CD14-positive monocyte (primary cell): ENCODE measurements at places on chromosomes 6 and 20.

- no peaks in the 10 kb centered on the region for H3K27me3 ChIP-seq
- no peak overlapping the region for H3K4me3 ChIP-seq
- H3K27ac ChIP-seq, result no peak overlapping the region
Observed at GRCh38 chr6:90229331-90230010, 67.2 kb downstream of the BACH2 start.

- H3K27ac ChIP-seq, result no peak overlapping the region
- DNase-seq, result no peak
- peaks cover 73% of the 10 kb centered on the region for H3K36me3 ChIP-seq
- peaks cover 14% of the 10 kb centered on the region for H3K4me1 ChIP-seq
Observed at GRCh38 chr6:41687501-41688175, 47.8 kb downstream of the TFEB start.

DNA sequence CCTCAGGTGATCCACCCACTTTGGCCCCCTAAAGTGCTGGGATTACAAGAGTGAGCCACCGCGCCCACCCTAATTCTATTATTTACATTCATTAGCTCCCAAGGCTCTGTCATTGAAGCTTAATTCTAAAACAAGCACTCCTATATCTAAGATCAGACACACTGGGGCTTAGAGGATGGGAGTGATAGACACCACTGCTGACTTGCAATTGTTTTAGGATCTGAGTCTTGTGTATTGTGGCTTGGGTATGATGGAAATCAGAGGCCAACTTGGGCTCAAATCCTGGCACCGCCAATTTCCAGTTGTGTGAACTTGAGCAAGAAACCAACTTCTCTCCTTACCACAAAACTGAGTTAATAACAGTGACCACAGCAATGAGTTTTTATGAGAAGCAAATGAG lies 34.7 kb downstream of the MTRES1 start:
- no peak overlapping the region for H3K4me3 ChIP-seq
- H3K27ac ChIP-seq, result no peak overlapping the region
- H3K36me3 ChIP-seq, result no peaks in the 10 kb centered on the region
- H3K27me3 ChIP-seq, result no peaks in the 10 kb centered on the region
- DNase-seq, result no peak

GRCh38 chr6:136866872-136867416 lies 44.6 kb downstream of the PEX7 start:
- no peaks in the 10 kb centered on the region for H3K4me1 ChIP-seq
- H3K27ac ChIP-seq, result no peak overlapping the region
- peaks cover 6% of the 10 kb centered on the region for H3K36me3 ChIP-seq
- no peak for DNase-seq

GRCh38 chr20:40809361-40809760 lies 120.3 kb upstream of the MAFB start:
- H3K36me3 ChIP-seq, result no peaks in the 10 kb centered on the region
- peaks cover 13% of the 10 kb centered on the region for H3K4me1 ChIP-seq
- no peak for DNase-seq
- no peaks in the 10 kb centered on the region for H3K27me3 ChIP-seq
- H3K4me3 ChIP-seq, result no peak overlapping the region
- no peak overlapping the region for H3K27ac ChIP-seq

GRCh38 chr20:3802524-3803239 lies 6.6 kb downstream of the CDC25B start:
- no peaks in the 10 kb centered on the region for H3K27me3 ChIP-seq
- no peak overlapping the region for H3K4me3 ChIP-seq
- H3K4me1 ChIP-seq, result peaks cover 79% of the 10 kb centered on the region
- DNase-seq, result no peak
- H3K27ac ChIP-seq, result peak overlapping the region; percentile 39

- no peak overlapping the region for H3K27ac ChIP-seq
- H3K4me1 ChIP-seq, result no peaks in the 10 kb centered on the region
- H3K36me3 ChIP-seq, result no peaks in the 10 kb centered on the region
Observed at GRCh38 chr20:36446557-36446956, 94.8 kb upstream of the MYL9 start.

DNA sequence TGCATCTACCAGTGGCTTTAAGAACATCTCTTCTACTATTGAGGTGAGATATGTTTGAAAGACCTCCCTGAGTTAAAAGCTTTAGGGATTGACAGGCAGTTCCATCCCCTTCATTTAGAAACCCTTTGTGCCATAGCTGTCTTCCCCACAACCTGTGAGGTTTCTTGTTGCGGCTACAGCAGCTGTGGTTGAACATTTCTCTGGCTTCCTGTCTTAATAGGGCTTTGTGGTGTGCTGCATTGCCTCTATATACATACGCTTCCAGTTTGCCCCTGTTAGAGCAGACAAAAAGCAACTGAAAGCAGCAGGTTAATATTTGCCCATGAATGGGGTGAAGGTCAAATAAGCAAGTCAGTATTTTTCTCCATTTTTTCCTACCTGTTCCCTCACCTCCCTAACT lies 210.2 kb downstream of the TMEM200A start:
- H3K27me3 ChIP-seq, result no peaks in the 10 kb centered on the region
- no peak overlapping the region for H3K27ac ChIP-seq
- H3K4me3 ChIP-seq, result no peak overlapping the region

DNA sequence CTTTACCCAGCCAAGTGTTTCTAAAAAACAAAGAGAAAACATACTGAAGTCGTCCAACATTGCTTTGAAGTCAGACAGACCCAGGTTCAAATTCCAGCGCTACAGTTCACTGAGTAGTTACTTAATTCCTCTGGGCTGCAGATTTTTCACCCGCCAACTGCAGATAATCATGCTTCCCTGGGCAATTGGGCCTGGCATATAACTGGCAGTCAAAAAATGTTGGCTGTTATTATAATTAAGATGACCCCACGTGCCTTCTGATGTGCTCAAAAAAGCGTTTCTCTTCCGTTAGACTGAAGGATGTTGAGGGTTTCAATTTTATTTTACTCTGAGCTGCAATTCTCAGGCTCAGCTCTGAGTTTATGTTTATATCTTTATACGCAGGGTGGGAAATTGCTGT lies 156.1 kb upstream of the CITED2 start:
- no peak overlapping the region for H3K27ac ChIP-seq
- no peaks in the 10 kb centered on the region for H3K36me3 ChIP-seq
- H3K4me1 ChIP-seq, result peaks cover 20% of the 10 kb centered on the region
- no peak overlapping the region for H3K4me3 ChIP-seq
- no peak for DNase-seq

- peaks cover 10% of the 10 kb centered on the region for H3K36me3 ChIP-seq
- H3K27ac ChIP-seq, result no peak overlapping the region
Observed at GRCh38 chr6:38571721-38572120, 68.0 kb downstream of the BTBD9 start.

GRCh38 chr6:77361018-77361417 lies 102.3 kb downstream of the HTR1B start:
- H3K4me3 ChIP-seq, result no peak overlapping the region
- H3K27me3 ChIP-seq, result no peaks in the 10 kb centered on the region
- DNase-seq, result no peak

GRCh38 chr6:76774781-76775384 lies 688.4 kb downstream of the HTR1B start:
- no peaks in the 10 kb centered on the region for H3K36me3 ChIP-seq
- no peaks in the 10 kb centered on the region for H3K27me3 ChIP-seq
- no peaks in the 10 kb centered on the region for H3K4me1 ChIP-seq
- H3K27ac ChIP-seq, result no peak overlapping the region

DNA sequence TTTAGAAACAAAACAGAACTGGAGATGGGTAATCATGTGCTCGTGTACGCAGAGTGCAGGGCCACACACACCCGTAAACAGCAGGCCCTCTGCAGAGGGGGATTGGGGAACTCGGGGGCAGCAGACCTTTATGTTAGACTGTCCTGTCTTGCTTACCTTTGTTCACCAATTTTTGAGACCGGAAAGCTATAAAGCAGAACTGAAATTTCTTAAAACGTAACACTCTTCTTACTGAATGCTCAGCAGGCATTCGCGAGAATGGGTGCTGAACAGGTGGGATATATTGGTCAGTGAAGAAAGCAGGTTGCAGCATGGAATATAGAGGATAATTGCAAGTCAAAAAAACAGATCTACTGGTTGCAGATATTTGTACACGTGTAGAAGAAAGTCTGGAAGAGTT lies 211.1 kb downstream of the BMP7 start:
- no peak overlapping the region for H3K4me3 ChIP-seq
- no peak for DNase-seq
- H3K4me1 ChIP-seq, result no peaks in the 10 kb centered on the region
- H3K36me3 ChIP-seq, result no peaks in the 10 kb centered on the region
- H3K27ac ChIP-seq, result no peak overlapping the region

DNA sequence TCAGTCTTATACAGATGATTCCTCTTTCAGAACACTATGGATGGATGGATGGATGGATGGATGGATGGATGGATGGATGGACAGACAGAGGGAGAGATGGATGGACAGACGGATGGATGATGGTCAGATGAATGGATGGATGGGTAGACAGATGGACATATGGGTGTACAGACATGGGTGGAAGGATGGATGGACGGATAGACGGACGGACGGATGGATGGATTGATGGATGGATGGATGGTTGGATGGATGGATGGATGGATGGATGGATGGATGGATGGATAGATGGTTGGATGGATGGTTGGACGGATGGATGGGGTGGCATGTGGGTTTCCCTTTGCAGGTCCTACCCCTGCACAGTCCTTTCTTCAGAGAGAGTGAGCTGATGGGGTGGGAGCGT lies 320.7 kb downstream of the CDH4 start:
- no peaks in the 10 kb centered on the region for H3K27me3 ChIP-seq
- no peak overlapping the region for H3K27ac ChIP-seq
- H3K4me3 ChIP-seq, result no peak overlapping the region
- H3K4me1 ChIP-seq, result no peaks in the 10 kb centered on the region
- H3K36me3 ChIP-seq, result no peaks in the 10 kb centered on the region

- no peaks in the 10 kb centered on the region for H3K36me3 ChIP-seq
- DNase-seq, result peak; percentile 86
- peak overlapping the region; percentile 93 for H3K27ac ChIP-seq
Observed at GRCh38 chr6:139325125-139325524, 33.3 kb upstream of the TXLNB start.

GRCh38 chr6:34884996-34885395 lies 2.8 kb downstream of the TAF11 start:
- H3K4me3 ChIP-seq, result no peak overlapping the region
- DNase-seq, result no peak
- H3K27me3 ChIP-seq, result no peaks in the 10 kb centered on the region
- H3K36me3 ChIP-seq, result peaks cover 36% of the 10 kb centered on the region
- H3K4me1 ChIP-seq, result peaks cover 8% of the 10 kb centered on the region

DNA sequence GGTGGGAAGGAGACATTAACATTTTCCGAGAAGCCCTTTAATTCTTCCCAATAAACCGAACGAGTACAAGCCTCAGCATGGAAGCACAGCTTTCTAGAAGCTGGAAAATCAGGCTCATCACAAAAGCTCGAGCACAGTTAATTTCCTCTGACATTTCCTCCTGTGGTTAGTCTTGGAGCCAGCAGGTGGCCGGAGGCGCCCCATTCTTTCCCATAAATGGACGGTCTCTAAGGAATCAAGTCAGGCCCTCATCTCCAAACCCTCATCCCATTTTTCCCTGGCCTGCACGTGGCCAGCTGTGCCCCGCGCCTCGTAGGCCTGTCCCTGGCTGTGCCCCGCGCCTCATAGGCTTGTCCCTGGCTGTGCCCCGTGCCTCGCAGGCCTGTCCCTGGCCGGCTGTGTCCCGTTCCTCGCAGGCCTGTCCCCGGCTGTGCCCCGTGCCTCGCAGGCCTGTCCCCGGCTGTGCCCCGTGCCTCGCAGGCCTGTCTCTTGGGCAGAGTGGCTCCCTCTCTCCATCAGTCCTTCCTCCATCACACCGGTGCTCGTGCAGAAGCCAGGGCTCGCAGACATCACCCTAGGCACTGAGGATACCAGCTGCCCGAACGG lies 19.7 kb upstream of the NTSR1 start:
- H3K36me3 ChIP-seq, result no peaks in the 10 kb centered on the region
- H3K4me3 ChIP-seq, result no peak overlapping the region
- peaks cover 59% of the 10 kb centered on the region for H3K4me1 ChIP-seq
- no peaks in the 10 kb centered on the region for H3K27me3 ChIP-seq

DNA sequence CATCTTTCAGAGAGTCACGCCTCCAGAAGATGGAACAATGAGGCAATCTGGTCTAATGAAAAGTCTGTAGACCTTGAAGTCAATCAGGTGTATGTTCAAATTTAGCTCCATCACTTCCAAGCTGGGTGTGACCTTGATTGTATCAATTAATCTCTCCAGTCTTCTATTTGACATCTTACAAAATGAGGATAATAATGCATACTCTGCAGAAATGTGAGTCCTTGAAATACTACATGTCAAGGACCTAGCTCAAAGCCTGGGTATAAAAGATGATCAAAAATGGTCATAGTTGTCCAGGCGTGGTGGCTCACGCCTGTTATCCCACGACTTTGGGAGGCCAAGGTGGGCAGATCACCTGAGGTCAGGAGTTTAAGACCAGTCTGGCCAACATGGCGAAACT lies 29.8 kb downstream of the CGA start:
- H3K4me1 ChIP-seq, result no peaks in the 10 kb centered on the region
- no peak overlapping the region for H3K27ac ChIP-seq
- H3K27me3 ChIP-seq, result no peaks in the 10 kb centered on the region
- no peak for DNase-seq
- no peak overlapping the region for H3K4me3 ChIP-seq

DNA sequence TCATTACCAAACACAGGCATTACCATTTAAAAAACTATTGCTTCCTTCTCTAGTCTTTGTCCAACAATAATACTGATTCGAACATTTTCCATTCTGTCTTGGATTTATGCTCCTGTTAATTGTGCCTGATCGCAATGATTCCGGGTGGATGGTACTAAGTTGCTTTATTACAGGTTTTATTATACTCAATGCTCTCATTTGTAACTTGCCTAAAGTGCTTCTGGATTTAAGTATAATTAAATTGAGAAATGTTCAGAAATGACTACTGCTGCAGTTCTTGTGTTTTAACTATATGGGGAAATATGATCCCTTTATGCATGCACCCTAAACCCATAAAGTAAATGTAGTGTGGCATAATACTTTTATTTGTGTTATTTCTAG lies 7.2 kb downstream of the TFAP2A start:
- DNase-seq, result no peak
- peaks cover 30% of the 10 kb centered on the region for H3K4me1 ChIP-seq
- H3K36me3 ChIP-seq, result no peaks in the 10 kb centered on the region
- H3K4me3 ChIP-seq, result no peak overlapping the region
- peaks cover 85% of the 10 kb centered on the region for H3K27me3 ChIP-seq

- no peaks in the 10 kb centered on the region for H3K27me3 ChIP-seq
- H3K4me1 ChIP-seq, result peaks cover 51% of the 10 kb centered on the region
- peak; percentile 82 for DNase-seq
Observed at GRCh38 chr6:6891949-6892461, 215.8 kb upstream of the RREB1 start.

DNA sequence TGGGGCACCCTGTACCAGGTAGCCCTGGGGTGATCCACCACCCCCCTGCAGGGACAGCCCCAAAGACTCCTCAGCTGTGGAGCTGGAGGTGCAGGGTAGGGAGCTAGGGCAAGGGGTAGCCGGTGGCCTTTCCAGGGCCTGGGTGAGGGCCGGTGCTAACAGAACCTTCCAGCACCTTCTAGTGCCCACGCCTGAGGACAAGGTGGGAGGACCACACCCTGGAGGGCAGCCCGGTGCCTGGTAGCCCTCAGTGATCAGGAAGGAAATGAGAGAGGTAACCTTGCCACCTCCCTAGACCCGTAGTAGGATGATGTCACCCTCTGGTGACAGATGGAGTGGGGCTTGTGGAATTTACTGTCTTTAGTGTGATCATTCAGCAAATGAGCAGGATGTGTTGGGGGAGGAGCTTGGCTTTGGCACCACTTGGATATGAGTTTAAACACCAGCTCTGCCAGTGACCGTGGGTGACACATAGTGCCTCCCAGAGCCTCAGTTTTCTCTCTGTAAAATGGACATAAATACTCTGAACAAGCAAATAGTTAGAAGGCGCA lies 187.7 kb downstream of the NFATC2 start:
- H3K27me3 ChIP-seq, result no peaks in the 10 kb centered on the region
- H3K27ac ChIP-seq, result no peak overlapping the region
- no peak overlapping the region for H3K4me3 ChIP-seq
- H3K4me1 ChIP-seq, result no peaks in the 10 kb centered on the region
- DNase-seq, result no peak
- H3K36me3 ChIP-seq, result no peaks in the 10 kb centered on the region
